ENCODE measurements at places on chromosomes 12 and 14.

DNA sequence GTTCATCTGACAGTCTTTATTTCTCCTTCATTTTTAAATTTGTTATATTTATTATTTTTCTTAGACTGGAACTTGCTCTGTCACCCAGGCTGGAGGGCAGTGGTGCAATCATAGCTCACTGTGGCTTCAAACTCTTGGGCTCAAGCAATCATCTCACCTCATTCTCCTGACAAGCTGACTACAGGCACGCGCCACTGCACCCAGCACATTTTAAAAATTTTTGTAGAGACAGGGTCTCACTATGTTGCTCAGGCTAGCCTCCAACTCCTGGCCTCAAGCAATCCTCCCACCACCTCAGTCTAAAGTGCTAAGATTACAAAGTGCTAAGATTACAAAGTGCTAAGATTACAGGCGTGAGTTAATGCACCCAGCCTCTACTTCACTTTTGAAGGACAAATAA, 96.6 kb downstream of the RALGAPA1 start:
- DNase-seq, result no peak

DNA sequence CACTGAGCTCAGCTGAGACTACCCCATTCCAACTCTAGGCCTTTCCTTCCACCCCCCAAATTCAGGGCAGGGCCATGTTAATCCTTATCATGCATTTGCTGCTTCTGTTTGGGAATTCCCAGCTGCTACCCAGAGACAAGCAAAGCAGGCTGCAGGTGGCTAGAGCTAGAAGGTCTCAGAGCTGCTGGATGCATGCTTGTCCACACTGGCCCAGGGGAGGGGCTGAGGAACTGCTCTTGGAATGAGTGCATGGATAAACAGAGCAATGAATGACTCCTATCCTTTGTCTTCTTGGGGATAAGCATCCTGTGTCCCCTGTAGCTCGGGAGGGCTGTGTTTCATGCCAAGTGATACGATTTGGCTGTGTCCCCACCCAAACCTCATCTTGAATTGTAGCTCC, 136.8 kb upstream of the NOS1 start:
- DNase-seq, result no peak

DNA sequence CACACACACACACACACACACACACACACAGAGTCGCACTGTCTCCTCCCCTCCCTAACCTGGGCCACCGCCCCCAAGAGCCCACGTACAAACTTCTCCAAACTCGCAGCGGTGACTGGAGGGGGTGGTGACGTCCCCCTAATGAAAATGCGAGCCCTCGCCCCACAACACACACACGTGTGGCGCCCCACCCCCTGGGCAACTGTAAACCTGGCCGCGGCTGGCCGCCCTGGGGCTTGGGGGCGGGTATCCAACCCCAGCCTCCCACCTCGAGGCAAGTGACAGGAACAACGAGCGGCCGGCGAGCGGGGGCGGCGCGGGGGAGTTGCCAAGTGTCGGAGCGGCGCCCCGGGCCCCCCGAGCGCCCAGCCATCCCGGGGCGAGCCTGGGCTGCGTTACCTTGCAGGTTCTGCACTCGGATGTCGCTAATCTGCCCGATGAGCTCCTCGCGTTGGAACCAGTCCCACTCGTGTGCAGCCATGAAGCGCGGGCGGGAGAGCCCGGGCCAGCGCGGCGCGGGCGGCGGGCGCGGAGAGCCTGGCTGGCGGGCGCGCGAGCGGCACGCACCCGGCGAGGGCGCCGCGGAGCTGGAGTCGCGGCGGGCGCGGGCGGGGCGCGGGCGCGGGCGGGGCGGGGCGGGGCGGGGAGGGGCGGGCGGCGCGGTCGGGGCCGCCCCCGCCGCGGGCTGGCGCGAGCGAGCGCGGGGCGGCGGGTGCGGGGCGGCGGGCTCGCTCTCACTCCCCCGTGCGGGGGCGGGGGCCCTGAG, at the start of gene CLMN:
Gene CLMN, minus strand, starts transcription at position 597 of the 766 bp plus-strand sequence. Its CDS starts 116 bp downstream, at position 481.
- no peak for DNase-seq

DNA sequence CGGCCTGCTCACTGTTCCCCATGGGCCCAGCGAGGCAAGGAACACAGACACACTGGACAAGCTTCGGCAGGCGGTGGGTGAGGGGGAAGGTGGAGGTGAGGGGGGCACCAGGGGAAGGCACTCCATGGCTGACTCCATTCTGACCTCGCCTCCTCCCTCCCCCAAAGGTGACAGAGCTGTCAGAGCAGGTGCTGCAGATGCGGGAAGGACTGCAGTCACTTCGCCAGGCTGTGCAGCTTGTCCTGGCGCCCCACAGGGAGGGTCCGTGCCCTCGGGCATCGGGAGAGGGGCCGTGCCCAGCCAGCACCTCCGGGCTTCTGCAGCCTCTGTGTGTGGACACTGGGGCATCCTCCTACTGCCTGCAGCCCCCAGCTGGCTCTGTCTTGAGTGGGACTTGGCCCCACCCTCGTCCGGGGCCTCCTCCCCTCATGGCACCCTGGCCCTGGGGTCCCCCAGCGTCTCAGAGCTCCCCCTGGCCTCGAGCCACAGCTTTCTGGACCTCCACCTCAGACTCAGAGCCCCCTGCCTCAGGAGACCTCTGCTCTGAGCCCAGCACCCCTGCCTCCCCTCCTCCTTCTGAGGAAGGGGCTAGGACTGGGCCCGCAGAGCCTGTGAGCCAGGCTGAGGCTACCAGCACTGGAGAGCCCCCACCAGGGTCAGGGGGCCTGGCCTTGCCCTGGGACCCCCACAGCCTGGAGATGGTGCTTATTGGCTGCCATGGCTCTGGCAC, 10.6 kb downstream of the MCRS1 start:
- no peak for DNase-seq

GRCh38 chr12:13452955-13453570, 256.5 kb downstream of the EMP1 start:
- no peak for DNase-seq

GRCh38 chr12:52235001-52235764, 2.1 kb downstream of the KRT7 start:
- no peak for DNase-seq

GRCh38 chr14:73457924-73458182, 493 bp downstream of the NUMB start:
- no peak for DNase-seq

DNA sequence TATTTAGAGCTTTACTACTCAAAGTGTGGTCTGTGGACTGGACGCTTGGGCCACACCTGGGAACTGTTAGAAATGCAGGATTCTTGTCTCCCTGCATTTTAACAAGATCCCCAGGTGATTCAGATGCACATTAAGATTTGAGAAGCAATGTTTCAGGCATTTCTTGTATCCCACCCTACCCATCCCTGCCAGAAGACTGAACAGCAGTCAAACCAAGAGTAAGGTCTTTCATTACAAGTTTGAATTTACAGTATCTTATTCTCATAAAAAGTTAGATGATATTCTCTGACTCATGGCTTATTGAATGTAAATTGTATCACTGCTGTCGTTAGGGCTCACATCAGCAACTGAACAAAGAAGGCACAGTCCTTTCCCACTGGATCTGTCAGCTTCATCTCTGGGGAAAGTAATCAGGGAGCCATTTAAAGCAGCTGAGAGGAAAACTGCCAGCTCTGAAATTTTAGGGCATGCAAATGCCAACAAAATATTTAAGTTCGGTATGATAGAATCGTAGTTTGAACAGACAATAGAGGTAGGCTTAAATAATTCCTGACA, 141.1 kb downstream of the AKAP6 start:
- no peak for DNase-seq

- peak; percentile 56 for DNase-seq
Observed at GRCh38 chr14:32588448-32589320, 259.6 kb downstream of the AKAP6 start.

GRCh38 chr14:20008156-20008555, 6.2 kb downstream of the OR4Q2 start:
- DNase-seq, result no peak

GRCh38 chr14:76585616-76586015, 175.7 kb upstream of the VASH1 start:
- DNase-seq, result no peak

GRCh38 chr14:97027256-97027999, 230.2 kb downstream of the VRK1 start:
- DNase-seq, result no peak

GRCh38 chr12:48786591-48787544, 2.0 kb downstream of the ADCY6 start:
- DNase-seq, result no peak

DNA sequence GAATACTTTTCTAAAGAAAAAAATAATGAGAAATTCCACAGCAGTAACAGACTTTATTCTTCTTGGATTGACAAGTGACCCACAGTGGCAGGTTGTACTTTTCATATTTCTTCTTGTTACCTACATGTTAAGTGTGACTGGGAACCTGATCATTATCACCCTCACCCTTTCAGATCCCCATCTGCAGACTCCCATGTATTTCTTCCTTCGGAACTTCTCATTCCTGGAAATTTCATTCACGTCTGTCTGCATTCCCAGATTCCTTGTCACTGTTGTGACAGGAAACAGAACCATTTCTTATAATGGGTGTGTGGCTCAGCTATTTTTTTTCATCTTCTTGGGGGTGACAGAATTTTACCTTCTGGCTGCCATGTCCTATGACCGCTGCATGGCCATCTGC, 2.3 kb downstream of the OR6C75 start:
- DNase-seq, result no peak

DNA sequence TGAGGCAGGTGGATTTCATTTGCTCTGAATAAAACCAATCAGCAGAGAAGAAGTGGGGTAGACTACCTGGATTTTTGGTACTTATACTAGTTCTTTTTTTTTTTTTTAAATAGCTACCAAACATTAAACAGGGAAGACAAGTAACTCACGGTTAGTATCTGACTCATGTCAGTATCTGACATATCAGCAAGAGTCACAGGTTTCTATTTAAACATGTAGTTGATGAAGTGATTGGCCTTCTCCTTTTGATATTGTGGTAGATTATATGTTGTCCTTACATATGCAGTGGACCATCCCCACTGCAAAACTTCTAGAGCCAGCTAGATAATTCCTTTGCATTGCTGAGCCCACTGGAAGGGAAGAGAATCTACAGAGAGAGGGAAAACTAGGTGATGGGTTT, 208.0 kb downstream of the ANO6 start:
- DNase-seq, result no peak

DNA sequence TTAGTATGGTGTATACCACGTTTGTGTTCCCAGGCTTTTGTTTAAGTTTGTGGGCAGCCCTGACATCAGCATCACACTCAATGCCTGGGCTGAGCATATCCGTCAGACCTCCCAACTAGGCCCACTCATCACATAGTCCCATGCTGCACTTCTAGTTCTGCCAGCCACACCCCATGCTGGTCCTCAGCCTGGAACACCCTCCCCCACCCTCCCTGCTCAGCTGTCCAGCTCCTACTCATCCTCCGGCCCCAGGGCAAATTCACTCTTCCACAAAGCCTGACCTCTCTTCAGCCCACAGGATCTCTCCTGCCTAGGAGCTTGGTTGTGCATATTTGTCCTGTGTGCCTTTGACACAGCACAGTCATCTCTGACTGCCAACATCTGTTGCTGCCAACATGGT, 3.9 kb upstream of the ENDOU start:
- peak; percentile 17 for DNase-seq

DNA sequence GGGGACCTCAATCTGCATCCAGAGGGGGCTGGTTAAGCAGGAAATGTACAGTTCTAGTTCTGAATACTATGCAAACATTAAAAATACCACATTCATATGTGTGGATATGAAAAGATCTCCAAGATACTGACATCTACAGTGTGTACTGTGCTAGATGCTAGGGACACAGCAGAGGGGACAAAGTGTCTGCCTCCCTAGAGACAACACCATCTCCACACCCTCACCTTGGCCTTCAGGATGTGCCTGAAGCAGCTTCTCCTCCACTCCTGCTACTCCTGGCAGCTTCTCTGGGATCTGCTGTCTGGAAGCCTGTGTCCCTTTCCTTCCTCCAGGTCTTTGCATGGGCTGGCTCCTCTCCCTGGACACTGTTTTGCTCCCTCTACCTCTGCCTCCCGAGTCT, 10.7 kb upstream of the SRSF9 start:
- DNase-seq, result no peak

GRCh38 chr12:11814374-11814773, 164.9 kb downstream of the ETV6 start:
- DNase-seq, result no peak

GRCh38 chr12:90024262-90024661, 315.6 kb upstream of the ATP2B1 start:
- no peak for DNase-seq

DNA sequence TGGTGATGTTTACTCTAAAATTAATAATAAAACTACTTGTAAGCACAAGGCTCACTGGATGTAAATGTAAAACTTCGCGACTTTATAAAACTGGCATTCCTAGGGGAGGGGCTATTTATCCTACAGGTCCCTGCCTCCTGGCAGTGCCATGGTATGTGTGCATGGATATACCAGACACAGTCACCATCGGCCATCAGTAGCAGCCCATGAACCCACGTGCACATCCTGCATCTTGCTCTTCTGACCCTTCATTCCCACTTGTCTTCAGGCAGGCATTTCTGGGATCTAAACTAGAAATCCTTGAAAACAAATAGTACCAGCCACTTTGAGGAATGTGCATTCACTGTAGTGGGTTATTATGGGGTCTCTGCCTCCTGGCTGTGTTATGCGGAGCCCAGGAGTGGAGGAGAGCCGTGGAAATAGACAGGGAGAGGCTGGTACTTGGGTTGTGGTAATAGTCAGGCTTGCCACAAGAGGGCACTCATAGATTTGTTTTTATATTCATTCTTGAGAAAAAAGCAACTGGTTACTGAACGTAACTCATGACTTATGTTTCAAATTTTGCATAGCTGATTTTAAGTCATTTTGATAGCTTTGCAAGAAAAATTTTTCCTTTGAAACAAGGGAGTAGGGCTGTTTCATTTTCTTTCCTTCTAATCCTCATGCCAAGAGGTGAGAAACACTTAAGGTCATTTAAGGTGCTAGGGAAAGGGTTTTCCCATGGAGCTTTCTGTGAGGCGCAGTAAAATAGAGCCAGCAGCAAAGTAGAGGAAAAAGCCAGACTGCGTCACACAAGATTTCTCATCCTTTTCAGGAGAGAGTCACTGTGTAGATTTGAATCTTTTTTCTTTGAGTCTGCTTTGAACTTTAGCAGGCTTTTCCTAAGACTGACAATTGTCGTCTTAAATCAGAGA, 17.4 kb upstream of the GALNT16 start:
- peak; percentile 71 for DNase-seq

DNA sequence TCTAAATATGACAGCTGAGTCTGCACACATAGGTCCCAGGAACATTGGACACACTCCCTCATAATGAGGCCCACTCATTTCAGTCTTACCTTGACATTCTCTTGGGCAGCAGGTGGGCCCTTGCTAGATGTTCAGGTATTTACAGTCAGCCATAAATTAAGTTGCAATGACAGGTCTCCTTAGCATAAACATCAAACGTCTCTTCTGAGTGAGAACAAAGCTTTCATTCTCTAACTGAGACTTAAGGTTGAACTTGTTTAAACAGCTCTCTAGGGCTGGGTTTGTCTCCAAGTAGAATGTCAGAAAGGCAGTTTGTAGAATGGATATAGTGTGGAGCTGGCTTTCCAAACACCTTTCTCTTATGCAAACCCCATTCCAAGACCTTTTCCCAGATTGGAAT, 10.3 kb downstream of the ACVR1B start:
- no peak for DNase-seq

- peak; percentile 99 for DNase-seq
Observed at GRCh38 chr14:81400852-81401251, 728 bp upstream of the STON2 start.
